ENCODE measurements at places on chromosomes 3 and 15.

DNA sequence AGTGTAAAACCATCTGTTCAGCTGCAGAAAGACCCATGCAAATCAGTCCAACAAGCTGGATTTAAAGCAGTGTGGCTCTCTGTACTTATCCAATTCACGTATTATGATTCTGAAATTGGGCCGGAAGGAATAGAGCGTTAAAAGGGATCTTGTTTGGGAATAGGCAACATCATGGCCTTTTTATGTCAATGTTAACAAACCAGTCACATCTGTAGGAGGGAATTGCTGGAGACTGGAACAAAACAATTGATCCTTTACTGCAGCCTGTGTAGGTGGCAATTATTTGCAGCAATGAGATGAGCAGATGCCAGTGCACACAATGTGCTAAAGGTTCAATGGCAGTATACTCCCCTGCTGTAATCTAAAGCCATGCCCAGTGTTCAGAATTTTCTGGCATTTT is 887.4 kb upstream of the ROBO1 start:
- DNase-seq = no peak

DNA sequence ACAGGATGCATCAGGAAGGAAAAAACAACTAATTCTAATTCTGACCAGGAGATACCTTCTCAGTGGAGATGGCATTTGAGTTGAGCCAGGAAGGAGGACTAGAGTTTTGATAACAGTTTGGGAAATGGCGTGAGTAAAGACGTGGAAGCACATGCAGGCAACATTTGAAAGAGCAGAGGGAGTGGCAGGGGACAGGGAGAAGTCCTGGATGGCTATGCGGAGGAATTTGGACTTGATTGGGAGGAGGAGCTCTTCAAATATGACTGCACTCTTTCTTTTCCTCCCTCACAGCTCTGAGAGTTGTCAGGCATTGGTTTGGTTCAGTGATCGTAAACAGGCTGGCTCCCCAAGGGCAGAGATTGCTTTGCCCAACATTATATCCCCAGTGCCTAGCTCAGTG is 84.0 kb upstream of the LIMD1 start:
- DNase-seq = no peak

DNA sequence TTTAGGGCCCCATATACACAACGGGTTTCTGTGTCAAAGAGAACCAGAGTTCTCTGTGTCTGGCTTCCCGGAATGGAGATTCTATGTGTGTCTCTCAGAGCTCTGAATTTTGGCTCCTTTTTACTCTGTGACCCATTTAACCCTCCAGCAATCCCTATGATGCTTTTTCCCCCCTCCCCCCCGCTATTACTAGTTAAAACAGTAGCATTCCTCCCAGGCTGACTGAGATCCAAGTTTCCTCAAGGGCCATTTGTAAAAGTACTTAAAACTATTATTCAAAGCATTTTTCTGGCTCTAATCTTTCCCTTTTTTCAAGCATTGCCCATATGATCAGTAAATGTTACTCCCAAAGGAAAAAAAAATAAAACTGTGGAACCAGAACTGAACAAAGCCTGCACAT is 6.6 kb upstream of the STAC start:
- DNase-seq = no peak

GRCh38 chr3:156792536-156792935 is 33.6 kb upstream of the LEKR1 start:
- no peak for DNase-seq

DNA sequence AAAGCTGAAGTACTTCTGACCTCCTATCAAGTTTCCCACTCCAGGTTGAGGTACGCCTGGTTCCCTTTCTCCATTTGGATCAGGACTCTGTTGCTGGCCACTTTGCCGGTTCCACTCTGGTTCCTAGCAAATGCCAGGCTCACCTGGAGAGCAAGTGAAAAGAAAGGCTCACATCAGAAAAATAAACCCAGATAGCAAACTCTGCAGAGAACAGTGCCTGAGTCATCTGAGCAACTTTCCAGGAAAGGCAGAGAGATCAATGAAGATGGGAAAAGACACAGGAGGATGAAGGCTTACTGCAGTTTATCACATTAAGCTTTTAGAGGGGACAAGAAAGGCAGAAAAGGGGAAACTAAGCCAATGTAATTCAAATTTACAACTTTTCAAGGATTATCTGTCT is 41.8 kb upstream of the WDR5B start:
- no peak for DNase-seq

DNA sequence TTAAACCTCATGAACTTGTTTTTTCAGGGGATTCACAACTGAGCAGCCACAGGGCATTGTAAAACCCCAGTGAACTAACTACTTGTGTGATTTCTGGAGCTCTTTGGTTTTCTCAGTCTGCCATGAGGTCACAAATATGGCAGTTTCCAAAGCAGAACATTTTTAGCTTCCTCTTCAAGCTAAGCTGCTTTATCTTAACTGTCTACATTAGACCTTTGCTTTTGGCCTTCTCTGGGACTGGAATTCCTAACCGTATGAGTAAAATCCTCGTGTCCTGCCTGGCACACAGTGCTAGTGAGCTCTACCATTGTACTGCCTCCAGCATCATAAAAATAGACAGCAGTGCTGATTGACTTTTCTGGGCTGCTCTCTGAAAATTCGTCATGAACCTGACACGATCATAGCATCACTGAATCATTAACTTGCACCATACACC is 22.1 kb downstream of the CDIN1 start:
- no peak for DNase-seq

DNA sequence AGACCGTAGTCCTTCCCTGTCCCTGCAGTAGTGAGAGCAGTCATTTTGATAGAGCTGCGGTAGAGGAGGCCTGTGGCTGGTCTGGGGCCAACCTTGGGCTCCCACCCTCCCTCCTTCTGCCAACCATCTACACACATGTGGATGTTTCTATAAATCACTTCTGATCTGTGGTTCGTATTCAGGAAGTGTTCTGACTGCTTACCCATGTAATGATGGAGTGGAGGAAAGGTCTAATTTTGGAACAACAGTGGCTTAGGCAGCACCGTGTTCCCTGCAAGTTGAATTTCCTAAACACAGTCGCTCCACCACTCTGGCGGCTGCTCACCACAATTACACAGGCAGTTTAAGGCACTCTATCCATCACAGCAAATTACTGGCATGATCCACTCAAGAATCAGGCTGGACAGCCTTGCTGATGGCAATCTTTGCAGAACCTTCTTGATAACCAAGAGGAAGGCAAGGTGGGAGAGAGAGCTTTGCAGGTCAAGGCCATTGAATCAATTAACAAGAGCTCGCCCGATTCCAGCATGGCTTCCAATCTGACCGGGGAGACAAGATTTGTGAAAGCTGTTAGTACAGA is 104.7 kb upstream of the VEPH1 start:
- no peak for DNase-seq

DNA sequence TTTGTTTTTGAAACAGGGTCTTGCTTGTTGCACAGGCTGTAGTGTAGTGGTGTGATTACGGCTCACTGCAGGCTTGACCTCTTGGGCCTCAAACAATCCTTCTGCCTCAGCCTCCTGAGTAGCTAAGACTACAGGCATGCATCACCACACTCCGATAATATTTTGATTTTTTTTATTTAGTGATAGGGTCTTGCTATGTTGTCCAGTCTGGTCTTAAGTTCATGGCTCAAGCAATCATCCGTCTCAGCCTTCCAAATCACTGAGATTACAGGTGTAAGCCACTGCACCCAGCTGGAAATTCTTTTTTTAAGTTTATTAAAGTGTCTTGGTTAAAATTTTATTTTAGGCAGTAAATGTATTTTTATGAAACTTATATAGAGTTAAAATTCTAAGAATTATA is 32.2 kb upstream of the RAP2B start:
- DNase-seq = no peak

- no peak for DNase-seq
These were observed 25.7 kb downstream of the RPLP1 start for GRCh38 chr15:69478259-69478781.

GRCh38 chr3:195696632-195697278 is 24.0 kb upstream of the MUC20 start:
- DNase-seq = no peak

DNA sequence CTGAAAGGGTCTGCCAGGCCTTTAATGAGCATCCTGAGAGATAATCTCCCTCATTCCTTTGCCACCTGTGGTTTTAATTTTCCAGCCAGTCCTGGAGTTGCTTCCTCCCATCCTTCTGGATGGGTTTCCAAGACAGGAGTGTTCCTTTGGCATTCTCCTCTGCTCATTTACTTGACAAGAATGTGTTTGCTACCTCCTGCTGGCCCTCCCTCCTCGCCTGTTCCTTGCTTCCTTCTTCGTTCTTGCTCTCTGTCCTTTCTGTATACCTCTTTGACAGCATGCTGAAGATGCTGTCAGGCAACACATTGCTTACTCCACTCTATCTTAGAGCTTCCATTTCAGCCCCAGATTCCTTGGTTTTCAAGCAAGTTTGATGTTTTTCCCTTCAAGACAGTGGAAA is 46.0 kb downstream of the ERC2 start:
- DNase-seq = no peak

DNA sequence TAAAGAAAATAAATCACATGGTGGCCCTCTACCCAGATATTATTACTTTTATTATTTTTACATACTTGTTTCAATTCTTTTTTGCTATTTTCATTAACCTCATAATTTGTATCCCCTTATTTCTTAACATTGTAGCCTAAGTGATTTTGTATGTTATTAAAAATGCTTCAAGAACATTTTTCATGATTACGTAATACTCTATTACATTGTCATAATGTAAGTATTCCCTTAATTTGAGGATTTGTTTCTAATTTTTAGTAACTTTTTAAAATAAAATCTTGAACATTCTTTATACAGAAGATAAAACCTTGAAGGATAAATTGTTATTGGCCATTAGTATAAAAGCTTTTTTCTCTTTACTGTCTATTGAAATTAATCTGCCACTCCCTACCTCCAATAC is 89.0 kb downstream of the DCUN1D1 start:
- DNase-seq = no peak

DNA sequence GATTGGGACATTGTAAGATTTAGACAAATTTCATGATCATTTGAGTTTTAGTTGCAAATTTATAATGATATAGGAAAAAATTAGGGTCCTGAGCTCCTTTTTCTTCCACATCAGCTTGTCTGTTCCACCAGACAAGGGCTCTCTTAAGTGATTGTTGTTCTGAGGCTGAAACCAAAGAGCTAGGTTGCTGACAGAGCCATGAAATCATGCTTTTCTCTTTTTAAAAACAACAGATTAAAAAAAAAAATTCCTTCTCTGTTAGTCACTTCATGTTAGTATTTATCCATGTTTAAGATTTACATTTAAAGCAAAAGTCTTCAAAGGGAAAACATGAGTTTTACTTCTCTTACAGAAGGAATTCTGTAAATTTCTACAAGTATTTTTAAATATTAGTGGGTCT is 56.8 kb downstream of the ATP2C1 start:
- DNase-seq = no peak

DNA sequence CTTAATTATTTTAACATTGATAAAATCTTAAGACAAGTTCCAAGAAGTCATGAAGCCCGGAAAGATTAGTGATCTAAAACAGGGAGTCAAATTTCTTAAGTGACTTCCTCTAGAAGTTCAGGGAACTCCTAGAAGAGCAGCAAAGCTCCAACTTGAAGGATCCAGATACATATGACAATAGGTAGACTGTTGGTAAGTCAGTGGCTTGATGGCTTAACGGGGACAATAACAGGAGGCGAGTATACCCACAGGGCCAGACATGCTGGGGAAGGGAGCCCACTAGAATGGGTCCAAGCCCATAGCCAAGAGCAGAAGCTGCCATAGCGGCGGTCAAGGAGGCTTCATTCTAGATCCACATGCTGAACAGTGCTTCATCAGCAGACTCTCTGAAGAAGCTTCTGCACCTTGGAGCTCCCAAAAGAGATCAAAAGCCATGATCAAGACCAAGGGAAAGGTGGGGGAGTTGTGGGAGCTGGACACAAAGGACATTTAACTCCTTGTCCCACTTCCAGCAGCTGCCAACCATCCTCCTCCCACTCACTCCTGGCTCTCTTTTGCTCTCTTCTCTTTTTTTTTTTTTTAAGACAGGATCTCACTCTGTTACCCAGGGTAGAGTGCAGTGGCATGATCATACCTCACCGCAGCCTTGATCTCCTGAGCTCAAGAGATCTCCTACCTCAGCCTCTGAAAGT is 10.2 kb upstream of the CA12 start:
- no peak for DNase-seq

- no peak for DNase-seq
These were observed 109.5 kb downstream of the PGPEP1L start for GRCh38 chr15:98898122-98898521.

DNA sequence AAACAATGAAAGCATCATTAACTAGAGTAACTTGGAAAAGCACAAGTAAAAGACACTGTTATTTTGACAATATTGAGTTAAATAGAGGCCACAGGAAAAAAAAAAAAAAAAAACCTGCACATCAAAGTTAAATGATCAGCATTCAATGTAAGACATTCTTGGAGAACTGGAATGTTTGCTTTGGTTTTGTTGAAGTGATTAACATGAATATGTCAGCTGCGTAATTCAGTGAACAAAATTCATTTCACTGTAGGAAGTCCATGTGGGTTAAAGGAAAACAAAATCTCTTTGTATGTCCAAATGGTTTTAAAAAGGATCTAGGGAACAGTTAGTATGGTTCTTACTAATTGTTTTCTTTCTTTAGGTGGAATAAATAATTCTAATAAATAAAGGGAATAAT is 252.8 kb upstream of the CNTN6 start:
- DNase-seq = no peak

- DNase-seq = no peak
These were observed 505.2 kb downstream of the SHQ1 start for GRCh38 chr3:72343078-72343477.

- no peak for DNase-seq
These were observed 129.1 kb upstream of the MBNL1 start for GRCh38 chr3:152139651-152140050.

DNA sequence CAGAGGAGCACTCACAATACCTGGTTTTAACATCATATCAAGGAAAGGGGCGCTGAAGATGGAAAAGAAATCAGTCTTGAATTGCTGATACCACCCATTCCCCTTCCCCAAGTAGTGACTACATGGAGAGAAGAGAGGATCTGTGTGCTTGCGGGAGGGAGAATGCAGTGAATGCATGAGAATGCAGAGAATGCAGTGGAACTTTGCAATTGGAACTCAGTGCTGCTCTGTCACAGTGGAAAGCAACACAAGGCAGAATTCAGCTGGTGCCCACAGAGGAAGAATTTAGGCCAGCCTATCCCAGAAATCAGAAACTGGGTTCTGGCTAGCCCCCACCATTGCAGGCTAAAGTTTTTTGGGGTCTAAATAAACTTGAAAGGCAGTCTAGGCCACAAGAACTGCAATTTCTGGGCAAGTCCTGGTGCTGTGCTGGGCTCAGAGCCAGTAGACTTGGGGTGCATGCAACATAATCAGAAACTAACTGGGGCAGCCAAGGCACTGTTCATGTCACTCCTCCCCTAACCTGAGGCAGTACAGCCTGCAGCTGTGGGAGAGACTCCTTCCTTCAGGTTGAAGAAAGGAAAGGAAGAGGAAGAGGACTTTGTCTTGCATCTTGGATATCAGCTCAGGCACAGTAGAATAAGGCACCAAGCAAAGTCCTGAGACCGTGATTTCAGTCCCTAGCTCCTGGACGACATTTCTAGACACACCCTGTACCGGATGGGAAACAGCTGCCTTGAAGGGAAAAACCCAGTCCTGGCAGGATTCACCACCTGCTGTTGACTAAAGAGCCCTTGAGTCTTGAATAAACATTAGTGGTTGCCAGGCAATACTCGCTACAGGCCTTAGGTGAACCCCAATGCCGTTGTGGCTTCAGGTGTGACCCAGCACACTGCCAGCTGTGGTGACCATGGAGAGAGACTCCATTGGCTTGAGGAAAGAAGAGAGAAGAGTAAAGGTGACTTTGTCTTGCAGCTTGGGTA is 329.3 kb downstream of the TBL1XR1 start:
- DNase-seq = no peak

- DNase-seq = no peak
These were observed 11.8 kb upstream of the ZNF770 start for GRCh38 chr15:34999906-35000305.

Data from AML-193 (cell line).